ENCODE measurements at places on chromosomes 16 and 17.

DNA sequence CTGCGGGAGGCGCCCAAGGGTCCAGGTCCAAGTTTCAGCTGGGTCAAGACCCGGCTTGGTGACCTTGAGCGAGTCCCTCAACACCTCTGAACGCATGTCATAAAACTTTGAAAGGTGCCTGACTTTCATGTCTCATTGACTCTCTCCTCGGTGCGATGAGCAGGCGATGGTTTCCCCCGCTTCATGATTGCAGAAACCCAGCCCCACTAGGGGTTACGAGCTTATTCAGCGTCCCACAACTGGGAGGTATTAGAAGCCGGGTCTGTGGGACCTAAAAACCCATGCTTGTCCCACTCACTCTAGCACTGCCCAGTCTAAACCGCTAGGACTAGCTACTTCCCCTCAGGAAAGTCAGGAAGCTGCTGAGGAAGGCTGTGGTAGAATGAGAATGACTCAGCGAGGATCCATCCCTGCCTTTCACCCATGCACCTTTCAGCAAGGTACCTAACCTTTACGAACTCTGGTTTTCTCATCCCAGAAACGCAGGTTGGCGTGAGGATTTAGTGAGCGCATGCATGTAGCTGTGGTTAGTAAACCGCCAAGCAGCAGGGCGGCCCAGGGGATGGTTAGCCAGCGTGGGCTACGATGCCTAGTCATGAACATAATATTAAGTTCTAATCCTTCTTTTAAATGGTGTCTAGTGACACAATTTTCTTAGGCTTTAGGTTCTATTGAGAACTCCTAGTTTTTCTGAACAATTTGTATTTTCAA is 26.2 kb upstream of the RFFL start:
- DNase-seq: no peak

- DNase-seq: no peak
Observed at GRCh38 chr17:50272246-50272645, 2.0 kb upstream of the TMEM92 start.

DNA sequence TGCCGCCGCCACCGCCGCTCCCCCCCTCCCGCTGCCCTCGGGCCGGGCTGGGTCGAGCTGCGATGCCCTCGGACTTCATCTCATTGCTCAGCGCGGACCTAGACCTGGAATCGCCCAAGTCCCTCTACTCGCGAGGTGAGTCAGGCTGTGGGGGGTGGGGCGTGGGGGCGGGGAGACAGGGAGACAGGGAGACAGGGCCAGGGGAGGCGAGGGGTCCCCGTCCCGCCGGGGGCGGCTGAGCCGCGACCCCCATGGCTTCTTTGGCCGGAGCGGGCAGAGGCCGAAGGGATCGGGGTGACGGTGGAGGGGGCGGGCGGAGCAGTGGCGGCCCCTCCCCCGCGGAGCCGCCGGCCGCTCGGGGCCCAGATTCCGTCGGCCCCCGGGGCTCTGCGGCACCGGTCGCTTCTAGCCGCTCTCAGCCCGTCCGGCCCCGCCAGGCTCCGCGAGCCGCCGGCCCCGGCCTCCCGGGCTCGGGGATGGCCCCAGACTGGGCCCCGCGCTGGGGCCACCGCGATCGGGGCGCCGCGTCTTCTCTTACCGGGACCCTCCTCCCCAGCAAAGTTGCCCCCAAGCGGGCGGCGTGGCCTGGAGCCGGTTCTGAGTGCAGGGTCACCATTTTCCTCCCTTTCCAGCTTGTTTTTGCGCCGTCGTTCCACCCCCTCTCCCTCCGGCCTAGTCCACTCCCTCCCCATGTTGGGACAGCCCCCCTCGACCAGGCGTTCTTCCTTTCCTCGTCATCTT is 644 bp downstream of the NFAT5 start:
- no peak for DNase-seq

- peak; percentile 18 for DNase-seq
Observed at GRCh38 chr16:73339821-73340220, 291.9 kb upstream of the ZFHX3 start.

Data from NCI-H2029 treated with DMSO at 0.1 percent for 48 hours (cell line).